ENCODE measurements at places on chromosomes 12 and 14. TPM values are rescaled to one million over a fixed set of nuclear protein-coding genes. Genes with fewer than 3 reads are reported as not detected.
A peak's percentile ranks its signal among the peaks of the same experiment; 100 is the strongest.

GRCh38 chr12:91672130-91672529 lies 473.5 kb downstream of the BTG1 start:
- H3K4me3 ChIP-seq = no peak overlapping the region
- no peaks in the 10 kb centered on the region for H3K4me1 ChIP-seq
- no peaks in the 10 kb centered on the region for H3K36me3 ChIP-seq
- DNase-seq = no peak

GRCh38 chr12:114018669-114019068 lies 52.5 kb upstream of the RBM19 start:
- no peaks in the 10 kb centered on the region for H3K36me3 ChIP-seq
- H3K27ac ChIP-seq = no peak overlapping the region
- H3K27me3 ChIP-seq = no peaks in the 10 kb centered on the region
- H3K4me3 ChIP-seq = no peak overlapping the region
- DNase-seq = no peak
- H3K4me1 ChIP-seq = no peaks in the 10 kb centered on the region

DNA sequence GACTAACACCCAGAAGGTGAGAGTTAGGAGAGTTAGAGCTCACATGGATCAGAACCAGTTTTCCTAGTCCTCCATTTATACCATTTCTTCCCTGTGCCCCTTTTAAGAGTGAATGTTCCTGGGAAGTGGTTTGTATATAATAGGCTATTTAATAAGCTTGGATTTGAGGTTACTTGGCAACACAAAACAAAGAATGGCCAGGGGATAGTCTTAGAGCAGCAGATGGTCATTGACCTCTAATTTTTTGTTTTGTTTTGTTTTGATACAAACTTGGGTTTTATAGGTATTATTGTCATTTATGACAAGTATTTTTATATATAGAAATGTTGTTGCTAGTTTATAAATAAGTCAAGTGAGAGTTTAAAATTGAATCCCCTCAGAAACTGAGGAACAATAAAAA lies 35.8 kb downstream of the VEZT start:
- H3K4me1 ChIP-seq = no peaks in the 10 kb centered on the region
- H3K36me3 ChIP-seq = no peaks in the 10 kb centered on the region
- H3K27ac ChIP-seq = peak overlapping the region; percentile 4
- DNase-seq = no peak

CDC42BPB gene
- total RNA-seq = 30.2 TPM

TSPAN31 gene
- total RNA-seq = 14.5 TPM

DNA sequence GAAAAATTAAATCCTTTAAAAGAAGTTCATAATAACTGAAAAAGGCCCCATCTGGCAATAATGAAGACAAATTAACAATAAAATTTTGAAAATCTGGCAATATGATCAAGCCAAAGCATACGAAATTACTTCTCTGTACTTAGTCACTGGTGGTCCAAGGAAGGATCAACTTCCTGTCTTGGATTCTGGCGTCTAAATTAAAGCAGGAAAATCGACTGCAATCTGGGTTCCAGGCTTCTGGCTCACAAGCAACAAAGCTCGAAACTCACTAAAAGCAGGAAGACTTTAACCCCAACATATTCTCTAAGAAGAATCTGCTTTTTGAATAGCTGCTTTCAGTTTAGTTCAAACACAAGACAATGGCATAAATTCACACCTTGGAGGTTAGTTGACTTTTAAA lies 49.7 kb downstream of the LRIG3 start:
- DNase-seq = no peak
- peaks cover 56% of the 10 kb centered on the region for H3K36me3 ChIP-seq
- no peak overlapping the region for H3K27ac ChIP-seq
- no peaks in the 10 kb centered on the region for H3K4me1 ChIP-seq
- H3K4me3 ChIP-seq = no peak overlapping the region
- no peaks in the 10 kb centered on the region for H3K27me3 ChIP-seq

MIP gene
- total RNA-seq = not detected

DNA sequence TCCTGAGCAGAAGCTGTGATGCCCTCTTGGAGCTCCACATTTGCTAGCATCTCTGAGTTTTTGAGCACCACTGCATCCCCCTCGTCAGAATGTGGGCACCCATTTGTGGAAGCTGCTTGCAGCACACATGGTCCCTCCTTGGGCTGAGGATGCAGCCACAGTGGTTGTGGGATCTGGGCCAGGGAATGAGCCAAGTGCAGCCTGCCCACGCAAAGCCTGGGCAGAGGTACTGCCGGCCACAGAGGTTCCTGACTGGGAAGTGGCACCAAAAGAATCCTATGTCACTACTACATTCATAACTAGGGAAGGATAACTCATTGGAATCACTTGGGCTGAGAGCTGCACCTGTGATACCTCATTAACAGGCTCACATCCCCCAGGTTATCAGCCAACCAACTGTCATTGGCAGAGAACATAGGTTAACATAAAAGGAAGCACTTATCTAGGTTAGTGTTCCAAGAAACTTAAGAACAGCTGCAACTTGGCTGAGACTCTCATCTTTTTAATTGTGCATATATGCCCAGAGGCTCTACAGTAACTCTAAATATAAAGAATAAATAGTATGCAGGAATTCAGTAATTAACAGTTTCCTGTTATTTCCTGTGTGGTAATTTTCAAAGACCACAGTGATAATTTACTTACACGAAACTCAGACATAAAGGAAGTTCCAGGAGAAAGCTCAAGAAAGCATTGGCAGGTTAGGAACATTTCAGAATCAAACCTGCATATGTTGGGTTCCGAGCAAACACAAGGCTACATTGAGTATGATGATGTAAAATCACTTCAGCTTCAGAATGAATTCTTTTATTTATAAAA lies 145.3 kb downstream of the BCAT1 start:
- H3K4me3 ChIP-seq = no peak overlapping the region
- H3K4me1 ChIP-seq = no peaks in the 10 kb centered on the region
- DNase-seq = no peak
- H3K27ac ChIP-seq = no peak overlapping the region

SPTB gene
- total RNA-seq = 1.2 TPM

DNA sequence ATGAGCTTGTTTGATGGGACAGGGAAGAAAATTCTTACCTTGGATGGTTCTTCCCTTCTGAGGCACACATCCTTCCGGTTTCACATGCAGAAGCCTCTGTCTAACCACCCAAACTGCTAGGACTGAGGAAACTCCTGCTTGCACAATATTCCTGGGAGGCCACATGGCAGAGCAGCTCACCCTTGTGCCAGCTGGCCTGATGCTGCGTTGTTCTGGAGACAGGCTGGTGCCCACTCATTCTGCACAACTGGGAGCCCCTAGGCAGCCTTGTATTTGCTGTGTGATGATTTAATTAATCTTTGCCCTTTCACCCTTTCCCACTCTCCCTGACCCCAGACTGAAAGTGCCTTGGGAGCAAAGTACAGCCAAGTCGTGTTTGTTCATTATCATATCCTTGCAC lies 130.8 kb downstream of the RTN1 start:
- H3K27me3 ChIP-seq = no peaks in the 10 kb centered on the region
- DNase-seq = no peak
- no peaks in the 10 kb centered on the region for H3K4me1 ChIP-seq
- no peak overlapping the region for H3K27ac ChIP-seq

FBXL14 gene
- 10.6 TPM for total RNA-seq

DNA sequence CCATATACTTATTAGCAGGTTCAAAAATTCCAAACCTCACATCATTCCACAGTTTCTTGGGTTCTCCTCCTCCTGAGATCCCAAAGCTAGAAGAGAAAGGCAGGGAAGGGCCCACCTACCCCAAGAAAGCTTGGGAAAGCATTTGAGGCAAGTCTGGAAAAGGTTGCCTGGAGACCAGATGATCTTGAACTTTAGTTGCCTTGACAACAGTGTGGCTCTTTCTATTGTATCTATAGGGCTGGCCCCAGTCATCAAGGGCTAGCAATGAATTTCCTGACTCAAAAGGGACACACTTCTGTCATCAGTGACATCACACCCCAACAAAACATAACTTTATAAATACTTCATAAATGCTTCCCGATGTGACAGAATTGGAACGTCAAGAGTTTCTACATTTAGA lies 40.0 kb downstream of the ZFYVE1 start:
- no peak overlapping the region for H3K27ac ChIP-seq
- no peaks in the 10 kb centered on the region for H3K27me3 ChIP-seq
- no peaks in the 10 kb centered on the region for H3K36me3 ChIP-seq
- peaks cover 5% of the 10 kb centered on the region for H3K4me1 ChIP-seq
- H3K4me3 ChIP-seq = no peak overlapping the region

DNA sequence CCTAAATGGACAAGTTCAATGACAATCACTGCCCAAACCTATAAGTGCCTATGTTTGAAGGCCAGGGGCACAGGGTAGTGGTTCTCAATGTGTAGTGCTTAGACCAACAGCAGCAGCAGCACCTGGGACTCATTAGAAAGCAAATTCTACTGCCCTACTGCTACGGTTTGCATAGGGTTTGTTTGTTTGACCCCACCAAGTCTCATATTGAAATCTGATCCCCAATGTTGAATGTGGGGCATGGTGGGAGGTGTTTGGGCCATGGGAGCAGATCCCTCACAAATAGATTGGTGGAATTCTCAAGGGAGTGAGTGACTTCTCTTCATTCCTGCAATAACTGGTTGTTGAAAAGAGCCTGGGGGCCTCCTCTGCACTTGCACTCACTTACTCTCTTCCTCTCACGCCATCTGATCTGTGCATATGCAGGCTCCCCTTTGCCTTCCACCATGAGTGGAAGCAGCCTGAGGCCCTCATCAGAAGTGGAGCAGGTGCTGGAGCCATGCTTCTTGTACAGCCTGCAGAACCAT lies 39.5 kb downstream of the PPM1H start:
- no peaks in the 10 kb centered on the region for H3K4me1 ChIP-seq
- no peak overlapping the region for H3K27ac ChIP-seq
- H3K36me3 ChIP-seq = no peaks in the 10 kb centered on the region
- H3K4me3 ChIP-seq = no peak overlapping the region
- no peaks in the 10 kb centered on the region for H3K27me3 ChIP-seq

PPP1R1A gene
- total RNA-seq = 8.0 TPM

VWF gene
- 40.2 TPM for total RNA-seq

- H3K36me3 ChIP-seq = no peaks in the 10 kb centered on the region
- H3K27me3 ChIP-seq = no peaks in the 10 kb centered on the region
- H3K4me1 ChIP-seq = no peaks in the 10 kb centered on the region
Observed at GRCh38 chr14:87111126-87111525, 881.9 kb downstream of the GALC start.

- DNase-seq = no peak
- H3K4me3 ChIP-seq = no peak overlapping the region
- H3K36me3 ChIP-seq = no peaks in the 10 kb centered on the region
- no peaks in the 10 kb centered on the region for H3K4me1 ChIP-seq
- H3K27ac ChIP-seq = no peak overlapping the region
Observed at GRCh38 chr14:72700338-72701236, 193.3 kb downstream of the DPF3 start.

FITM1 gene
- 3.3 TPM for total RNA-seq

DNA sequence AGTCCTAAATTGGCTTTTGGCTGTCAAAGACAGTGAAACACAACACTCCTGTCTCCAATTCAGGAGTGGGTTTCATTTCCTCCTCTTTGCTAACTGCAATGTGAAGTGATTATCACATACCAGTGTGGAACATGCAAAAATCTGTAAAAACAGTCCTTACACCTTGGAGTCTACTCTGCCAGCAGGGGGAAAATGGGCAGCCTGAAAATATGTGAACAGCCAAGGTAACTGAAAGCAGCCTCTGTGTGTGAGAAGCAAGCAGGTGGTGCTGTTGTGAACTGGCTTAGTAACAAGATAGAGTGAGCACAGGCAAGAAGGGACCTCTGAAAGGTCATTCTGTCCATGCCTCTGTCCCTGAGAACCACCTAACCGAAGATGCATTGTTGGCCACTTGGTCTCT lies 6.0 kb downstream of the PRMT8 start:
- no peaks in the 10 kb centered on the region for H3K36me3 ChIP-seq
- DNase-seq = no peak
- H3K4me1 ChIP-seq = peaks cover 10% of the 10 kb centered on the region
- no peak overlapping the region for H3K27ac ChIP-seq

DNA sequence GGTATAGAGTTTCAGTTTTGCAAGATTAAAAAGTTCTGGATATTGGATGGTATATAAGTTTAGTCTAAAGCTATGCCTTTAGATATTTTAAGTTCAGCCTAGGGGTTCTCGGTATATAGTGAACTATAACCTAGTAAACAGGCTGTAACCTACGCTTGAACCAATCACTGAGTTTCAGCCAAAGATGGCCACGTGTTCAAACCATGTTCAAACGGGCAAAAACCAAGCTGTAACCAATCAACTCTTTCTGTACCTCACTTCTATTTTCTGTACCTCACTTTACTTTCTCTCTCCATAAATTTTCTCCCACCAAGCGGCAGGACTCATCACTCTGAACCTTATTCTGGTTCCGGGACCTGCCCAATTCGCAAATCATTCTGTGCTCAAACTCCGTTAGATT lies 1.4 kb downstream of the TMBIM4 start:
- H3K4me1 ChIP-seq = no peaks in the 10 kb centered on the region
- H3K36me3 ChIP-seq = no peaks in the 10 kb centered on the region
- DNase-seq = no peak
- H3K27me3 ChIP-seq = no peaks in the 10 kb centered on the region
- peak overlapping the region; percentile 99 for H3K27ac ChIP-seq

- H3K27ac ChIP-seq = no peak overlapping the region
- no peaks in the 10 kb centered on the region for H3K36me3 ChIP-seq
- no peak for DNase-seq
- no peaks in the 10 kb centered on the region for H3K27me3 ChIP-seq
- H3K4me3 ChIP-seq = no peak overlapping the region
Observed at GRCh38 chr14:39766397-39767000, 334.3 kb upstream of the FBXO33 start.

BHLHE41 gene
- 11.8 TPM for total RNA-seq

- no peak overlapping the region for H3K4me3 ChIP-seq
- H3K36me3 ChIP-seq = no peaks in the 10 kb centered on the region
- no peak for DNase-seq
- H3K4me1 ChIP-seq = no peaks in the 10 kb centered on the region
Observed at GRCh38 chr12:3920351-3921150, 47.4 kb upstream of the PARP11 start.

DNA sequence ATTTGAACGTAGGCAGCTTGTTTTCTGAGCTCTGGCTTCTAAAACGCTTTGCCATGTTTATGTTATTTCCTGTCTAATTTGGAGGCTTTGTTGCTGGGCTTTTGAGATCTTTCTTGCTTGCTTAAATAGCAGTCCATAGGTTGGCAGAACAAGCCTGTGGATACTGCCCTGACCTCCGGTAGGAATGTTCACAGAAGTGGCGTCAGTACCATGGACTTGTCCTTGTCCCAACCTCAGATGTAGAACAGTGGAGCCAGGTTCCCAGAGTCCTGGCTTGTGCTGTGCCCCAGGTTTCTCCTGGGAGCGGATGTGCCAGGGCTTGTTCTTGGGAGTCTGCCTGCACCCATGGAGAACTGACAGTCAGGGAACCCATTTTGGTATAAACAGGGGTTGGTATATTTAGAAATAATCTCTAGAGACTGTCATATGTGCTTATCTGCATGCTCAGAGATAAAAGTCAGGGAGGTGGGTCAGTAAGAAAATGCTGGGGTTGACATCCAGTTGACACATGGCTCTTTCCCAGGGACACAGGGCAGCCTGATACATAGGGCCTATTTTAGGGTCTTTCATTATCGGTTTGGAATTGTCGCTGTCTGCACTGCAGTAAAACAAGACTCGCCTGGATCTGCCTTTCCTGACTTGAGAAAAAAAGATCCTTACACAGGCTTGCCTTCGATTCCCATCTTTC lies 22.9 kb downstream of the CACNA1C start:
- H3K27ac ChIP-seq = no peak overlapping the region
- H3K4me3 ChIP-seq = no peak overlapping the region
- H3K4me1 ChIP-seq = no peaks in the 10 kb centered on the region
- peaks cover 6% of the 10 kb centered on the region for H3K27me3 ChIP-seq

GRCh38 chr12:121512561-121512960 lies 68.3 kb downstream of the KDM2B start:
- H3K27ac ChIP-seq = no peak overlapping the region
- no peaks in the 10 kb centered on the region for H3K4me1 ChIP-seq
- no peak overlapping the region for H3K4me3 ChIP-seq
- no peak for DNase-seq

All from pancreas (tissue), 10 donors.